ENCODE measurements at places on chromosomes 13 and 19.

DNA sequence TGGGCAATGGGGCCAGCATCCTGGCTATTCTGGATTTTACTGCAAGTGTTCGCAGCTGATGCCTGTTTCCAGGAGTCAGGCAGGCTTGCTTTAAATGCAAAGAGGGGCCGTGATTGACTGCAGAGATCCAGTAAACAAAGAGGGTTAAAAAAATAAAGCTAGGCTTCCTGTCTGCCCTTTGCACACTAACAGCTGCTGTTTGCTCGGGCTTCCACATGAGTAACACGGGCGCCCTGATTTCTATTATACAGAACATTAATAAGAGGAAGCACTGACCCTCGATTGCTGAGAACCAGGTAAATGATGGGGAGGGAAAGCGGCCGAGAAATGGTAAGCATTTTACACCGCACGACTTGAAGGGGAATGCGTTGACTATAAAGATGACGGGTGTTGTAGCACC lies 254.2 kb upstream of the ZNF507 start:
- DNase-seq, result no peak

GRCh38 chr13:101795025-101795424 lies 342.6 kb downstream of the ITGBL1 start:
- DNase-seq, result no peak

DNA sequence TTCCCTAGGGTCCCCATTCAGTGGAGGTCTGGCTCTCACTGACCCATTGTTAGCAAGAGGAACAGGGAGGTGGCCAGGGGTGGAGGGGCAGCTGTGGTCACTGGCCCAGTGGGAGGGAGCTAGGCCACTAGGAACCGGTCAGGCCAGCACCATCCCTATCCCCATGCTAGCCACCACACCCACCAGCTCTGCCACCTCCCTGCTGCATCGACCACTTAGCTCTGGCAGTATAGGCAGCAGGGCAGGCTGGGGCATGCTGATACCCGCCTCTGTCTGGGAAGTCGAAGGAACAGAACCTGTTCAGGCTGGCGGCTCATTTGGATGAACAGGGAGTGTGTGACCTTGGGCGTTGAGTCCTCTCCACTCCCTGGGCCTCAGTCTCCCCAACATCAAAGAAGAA lies 4.7 kb downstream of the PPP1R13L start:
- no peak for DNase-seq

GRCh38 chr13:107941345-107942029 lies 273.8 kb downstream of the LIG4 start:
- no peak for DNase-seq

DNA sequence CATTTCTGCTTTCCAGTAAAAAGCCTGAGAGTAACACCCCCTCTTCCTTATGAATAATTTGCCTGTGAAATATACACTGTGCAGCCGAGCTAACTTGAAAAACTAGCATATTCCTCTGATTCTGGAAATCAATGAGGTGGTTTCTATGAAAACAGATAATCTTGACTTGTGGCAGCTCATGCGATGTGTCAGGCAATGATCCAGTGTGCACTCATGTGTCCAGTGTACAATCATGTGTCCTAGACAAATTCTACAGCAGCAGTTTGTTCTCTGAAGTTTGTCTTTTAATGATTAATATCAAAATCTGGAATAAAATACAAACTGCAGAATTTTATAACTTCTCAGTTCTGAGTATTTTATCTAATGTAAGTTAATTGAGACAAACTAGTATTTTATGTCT lies 2213.9 kb upstream of the PCDH20 start:
- DNase-seq, result no peak

- DNase-seq, result no peak
Observed at GRCh38 chr19:12843999-12844732, 5.9 kb downstream of the MAST1 start.

GRCh38 chr13:42865768-42866102 lies 84.4 kb downstream of the FAM216B start:
- no peak for DNase-seq

GRCh38 chr19:16385821-16386220 lies 61.2 kb downstream of the KLF2 start:
- no peak for DNase-seq

- DNase-seq, result no peak
Observed at GRCh38 chr13:105961438-105961837, 574.0 kb downstream of the EFNB2 start.

DNA sequence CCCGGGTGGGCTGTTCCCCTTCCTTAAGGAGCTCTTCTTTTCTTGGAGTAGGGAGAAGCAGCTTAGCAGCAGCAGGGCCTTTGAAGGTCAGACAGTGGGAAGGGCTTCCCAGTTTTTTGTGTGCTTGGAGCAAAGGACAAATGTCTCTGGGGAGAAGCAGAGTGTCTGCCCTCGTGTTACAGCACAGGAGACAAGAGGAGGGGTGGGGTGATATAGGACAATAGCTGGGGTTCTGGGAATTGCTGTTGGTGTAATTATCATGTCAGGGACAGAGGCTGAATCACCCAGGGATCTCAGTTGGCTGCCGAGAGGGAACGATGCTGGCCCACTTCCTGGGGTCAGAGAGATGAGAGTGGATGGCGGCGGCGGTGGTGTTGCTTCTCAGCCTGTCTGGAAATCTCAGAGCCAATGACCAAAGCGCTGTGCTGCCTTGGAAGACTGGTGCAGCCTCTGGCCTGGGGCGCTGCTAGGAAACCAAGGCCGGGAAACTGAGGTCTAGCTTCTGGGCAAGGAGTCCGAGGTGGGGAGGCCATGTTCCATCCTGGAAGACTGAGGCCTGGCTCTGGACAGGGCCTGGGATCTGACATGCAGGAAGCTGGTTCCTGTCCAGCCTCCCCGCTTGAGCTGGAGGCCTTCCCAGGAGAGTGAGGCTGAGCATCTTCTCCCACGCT lies 1.2 kb downstream of the INAFM1 start:
- DNase-seq, result peak; percentile 60

DNA sequence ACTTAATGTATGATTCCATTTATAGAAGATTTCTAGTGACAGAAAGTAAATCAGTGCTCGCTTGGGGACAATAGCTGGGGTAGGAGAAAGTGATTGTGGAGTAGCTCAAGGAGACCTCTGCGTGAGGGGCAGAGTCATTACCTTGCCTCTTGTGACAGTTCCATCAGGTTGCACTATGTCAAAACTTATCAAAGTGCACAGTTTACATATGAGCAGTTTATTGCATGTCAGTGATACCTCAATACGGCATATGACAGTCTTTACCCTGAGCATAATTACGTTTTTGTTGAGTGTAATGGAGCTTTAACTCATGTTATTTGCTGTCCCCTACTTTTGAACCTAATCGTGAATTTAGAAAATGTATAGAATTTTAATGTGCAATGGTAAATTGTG lies 15.0 kb downstream of the ARHGEF7 start:
- DNase-seq, result no peak

- DNase-seq, result no peak
Observed at GRCh38 chr13:25217023-25217885, 45.2 kb upstream of the AMER2 start.

DNA sequence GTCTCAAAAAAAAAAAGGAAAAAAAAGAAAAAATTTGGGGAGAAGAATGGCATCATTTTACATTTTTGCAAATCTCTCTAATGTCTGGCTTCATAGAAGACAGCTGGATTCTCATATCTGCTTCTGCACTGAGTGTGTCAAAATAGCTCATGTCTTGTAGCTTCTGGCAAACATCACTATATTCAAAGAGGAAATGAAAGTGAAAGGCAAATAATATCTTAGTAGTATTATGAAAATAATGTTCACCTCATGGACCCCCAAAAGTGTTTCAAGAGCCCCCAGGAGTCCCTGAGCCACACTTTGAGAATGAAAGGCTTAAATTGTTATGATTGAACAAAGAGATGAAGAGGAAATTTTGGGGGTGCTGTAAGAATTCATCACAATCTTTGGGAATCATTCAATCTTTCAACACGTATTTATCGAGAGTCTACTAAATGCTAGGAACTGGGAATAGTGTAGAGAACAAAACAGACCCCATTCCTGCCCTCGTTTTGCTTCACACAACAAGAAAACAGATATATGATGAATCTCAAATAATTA lies 1.2 kb upstream of the SLC6A16 start:
- no peak for DNase-seq

DNA sequence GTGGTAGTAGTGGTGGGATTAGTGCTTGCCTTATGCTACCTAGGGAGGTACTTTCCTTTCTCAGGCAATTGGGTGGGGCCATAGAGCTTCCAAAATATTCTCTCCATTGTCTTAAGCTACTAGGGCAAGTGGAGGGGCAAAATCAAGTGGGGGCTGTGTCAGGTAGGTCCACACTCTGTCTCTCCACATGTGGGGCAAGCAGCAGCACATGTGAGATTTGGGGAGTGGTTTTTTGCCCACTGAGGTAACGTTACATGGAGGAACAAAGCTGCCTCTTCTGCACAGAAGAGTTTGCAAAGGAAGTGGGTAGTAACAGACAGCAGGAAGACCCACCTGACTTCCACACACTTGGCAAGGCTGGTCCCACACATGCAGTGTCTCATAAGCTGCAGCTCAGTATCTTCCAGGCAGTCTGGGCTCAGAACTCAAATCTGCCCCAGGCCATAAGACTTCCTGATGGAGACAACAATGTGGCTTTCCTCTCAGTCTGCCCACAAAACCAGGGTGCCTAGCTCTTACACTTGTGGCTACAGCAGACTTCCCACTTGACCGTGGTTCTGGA lies 1581.5 kb upstream of the PCDH20 start:
- DNase-seq, result no peak

DNA sequence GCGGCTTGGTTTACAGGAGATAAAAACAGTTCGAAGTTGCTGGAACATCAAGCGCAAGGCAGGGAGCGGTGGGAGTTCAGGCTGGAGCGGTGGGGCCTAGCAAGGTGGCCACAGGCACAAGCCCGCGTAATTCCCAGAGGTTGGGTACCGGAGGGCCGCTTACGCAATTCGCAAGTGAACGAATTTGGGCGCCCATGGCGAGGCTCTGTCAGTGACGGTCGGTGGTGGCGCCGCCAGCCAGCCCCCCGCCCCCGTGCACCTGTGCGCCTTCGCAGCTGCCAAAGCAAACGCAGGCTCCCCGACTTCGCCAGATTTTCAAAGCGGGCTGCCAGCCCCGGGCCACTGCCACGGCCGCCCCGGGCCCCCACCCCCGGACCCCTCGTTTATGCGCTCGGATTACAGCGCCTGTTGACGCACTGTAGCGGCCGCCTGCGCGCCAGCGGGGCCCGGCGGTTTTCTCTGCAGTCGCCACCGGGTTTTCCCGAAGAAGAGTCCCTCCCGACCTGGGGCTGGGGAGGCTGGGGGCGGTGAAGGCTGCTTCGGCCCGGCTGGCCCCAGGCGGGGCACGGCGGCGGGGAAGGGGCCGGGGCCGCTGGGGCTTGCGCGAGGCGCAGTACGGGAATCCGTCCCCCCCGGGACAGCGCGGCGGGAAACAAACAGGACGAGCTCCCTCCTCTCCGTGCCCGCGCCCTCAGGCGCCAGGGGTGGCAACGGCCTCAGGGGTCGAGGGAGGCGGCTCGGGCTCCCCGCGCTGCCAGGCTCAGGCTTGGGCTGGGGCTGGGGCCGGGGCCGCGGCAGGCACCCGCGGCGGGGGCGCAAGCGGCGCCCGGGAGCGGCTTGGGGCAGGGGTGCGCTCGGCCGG lies 709 bp downstream of the N4BP2L1 start:
- peak; percentile 52 for DNase-seq

DNA sequence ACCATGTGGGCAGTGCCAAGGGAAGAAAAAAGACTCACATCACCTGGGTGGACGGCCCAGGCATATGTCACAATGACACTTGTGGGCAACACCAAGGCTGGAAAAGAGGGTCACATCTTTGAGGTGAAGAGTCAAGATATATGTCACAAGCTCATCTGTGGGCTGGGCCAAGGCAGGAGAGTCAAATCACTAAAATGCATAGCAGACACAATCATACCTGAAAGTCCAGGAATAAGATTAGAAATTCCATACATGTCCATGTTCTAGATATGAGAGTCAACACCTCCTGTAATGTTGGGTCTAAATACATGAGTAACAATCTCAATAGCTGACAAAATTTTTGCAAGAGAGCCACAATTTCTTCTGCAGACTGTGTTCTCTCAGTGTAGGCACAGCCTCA lies 145.0 kb downstream of the ZNF675 start:
- no peak for DNase-seq

DNA sequence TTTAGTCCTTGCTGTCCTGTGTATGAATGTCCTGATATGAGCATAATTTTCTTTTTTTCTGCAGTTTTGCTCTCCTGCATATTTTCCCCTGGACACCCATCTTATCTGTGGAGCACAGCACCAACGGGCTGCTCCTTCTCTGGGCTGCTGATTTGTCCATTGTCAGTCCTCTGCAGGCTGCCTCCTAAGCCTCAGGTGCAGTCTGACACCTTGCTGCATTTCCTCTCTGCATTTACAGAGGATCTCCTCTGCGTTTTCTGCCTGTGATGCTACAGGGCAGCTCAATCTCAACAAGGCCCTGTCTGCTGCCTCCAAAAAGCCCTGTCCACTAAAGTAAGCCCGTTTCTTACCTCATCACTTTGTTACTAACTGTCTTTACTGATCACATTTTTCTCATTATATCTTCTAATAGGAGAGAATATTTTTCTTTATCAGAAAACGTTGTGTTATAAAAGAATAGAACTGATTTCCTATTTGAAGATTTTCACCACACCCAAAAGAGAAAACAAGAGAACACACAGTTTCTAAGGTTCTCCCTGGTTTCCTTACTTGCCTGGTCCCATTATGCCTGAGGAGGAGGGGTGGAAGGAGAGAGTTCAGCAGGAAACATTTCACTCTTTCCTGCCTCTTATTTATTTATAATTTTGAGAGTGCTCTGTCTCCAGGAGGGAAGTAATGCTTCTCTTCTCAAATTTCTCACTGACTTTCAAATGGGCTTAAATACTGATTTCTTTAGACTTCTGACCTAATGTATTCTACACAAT lies 65.6 kb upstream of the TDRD3 start:
- DNase-seq, result no peak

- DNase-seq, result no peak
Observed at GRCh38 chr19:54916822-54917221, 10.9 kb downstream of the NCR1 start.

- DNase-seq, result no peak
Observed at GRCh38 chr13:20847296-20847695, 55.2 kb downstream of the XPO4 start.

DNA sequence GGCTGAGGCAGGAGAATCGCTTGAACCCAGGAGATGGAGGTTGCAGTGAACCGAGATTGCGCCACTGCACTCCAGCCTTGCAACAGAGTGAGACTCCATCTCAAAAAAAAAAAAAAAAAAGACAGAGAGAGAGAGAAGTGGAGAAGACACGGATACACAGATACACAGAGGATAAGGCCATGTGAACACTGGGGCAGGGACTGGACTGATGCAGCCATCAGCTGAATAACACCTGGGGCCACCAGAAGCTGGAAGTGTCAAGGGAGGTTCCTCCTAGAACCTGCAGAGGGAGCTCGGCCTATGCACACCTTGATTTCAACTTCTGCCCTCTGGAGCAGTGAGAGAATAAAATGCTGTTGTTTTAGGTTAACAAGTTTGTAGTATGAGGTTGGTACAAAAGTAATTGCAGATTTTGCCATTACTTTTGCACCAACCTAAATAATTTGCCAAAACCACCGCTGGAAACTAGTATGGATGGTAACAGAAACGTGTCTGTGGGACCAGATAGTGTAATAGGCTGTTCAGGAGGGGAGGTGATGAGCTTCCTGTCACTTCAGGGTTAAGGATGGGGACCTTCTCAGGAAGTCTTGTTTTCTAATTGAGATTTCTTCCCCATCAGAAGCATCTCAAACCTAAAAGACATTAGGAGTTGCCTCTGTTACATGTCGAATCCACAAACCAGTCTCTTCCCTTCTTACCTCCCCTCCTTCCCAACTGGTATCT lies 36.4 kb upstream of the IGSF23 start:
- DNase-seq, result no peak

Measured in hindlimb muscle (tissue), 1 donor.